Neuronal stem cell (in vitro differentiated cells): ENCODE measurements at places on chromosomes 12 and 14.

DNA sequence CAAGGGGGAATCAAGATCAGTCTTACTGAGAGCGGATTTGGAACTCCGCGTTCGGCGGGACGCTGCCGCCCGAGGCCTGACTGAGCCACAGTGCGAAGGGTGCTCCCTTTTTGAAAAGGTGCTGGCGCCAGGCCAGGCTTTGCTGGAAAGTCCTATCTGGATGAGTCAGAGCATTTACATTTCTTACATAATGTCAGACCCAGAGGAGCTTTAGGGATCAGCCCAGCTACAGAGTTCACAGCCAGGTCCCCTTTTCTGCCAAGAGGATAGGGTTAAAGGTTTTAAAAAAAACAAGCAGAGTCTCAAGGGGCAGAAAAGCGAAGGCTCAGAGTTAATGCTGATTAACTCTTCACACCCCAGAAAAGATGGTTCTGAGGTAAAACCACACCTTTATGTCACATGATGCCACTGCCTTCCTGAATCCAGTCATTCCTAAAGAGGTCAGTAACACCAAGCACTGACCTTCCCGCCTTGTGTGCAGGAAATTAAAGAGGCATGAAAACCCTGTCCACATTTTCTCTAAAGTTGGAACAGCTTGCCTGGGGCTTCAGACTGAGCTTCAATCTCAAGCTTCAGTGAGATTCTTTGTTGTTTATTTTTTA is 11.7 kb upstream of the FBXL14 start:
- DNase-seq, result no peak

- no peak for DNase-seq
Observed at GRCh38 chr12:26496170-26496569, 300.8 kb downstream of the SSPN start.

- DNase-seq, result no peak
Observed at GRCh38 chr12:117294189-117294603, 67.2 kb downstream of the NOS1 start.

- DNase-seq, result no peak
Observed at GRCh38 chr12:50166799-50167048, 445 bp downstream of the CERS5 start.

- no peak for DNase-seq
Observed at GRCh38 chr14:31024010-31024480, 1.4 kb upstream of the AP4S1 start.

- peak; percentile 26 for DNase-seq
Observed at GRCh38 chr12:32107359-32108267, 966 bp downstream of the BICD1 start.

- no peak for DNase-seq
Observed at GRCh38 chr14:85464135-85464895, 65.6 kb upstream of the FLRT2 start.

DNA sequence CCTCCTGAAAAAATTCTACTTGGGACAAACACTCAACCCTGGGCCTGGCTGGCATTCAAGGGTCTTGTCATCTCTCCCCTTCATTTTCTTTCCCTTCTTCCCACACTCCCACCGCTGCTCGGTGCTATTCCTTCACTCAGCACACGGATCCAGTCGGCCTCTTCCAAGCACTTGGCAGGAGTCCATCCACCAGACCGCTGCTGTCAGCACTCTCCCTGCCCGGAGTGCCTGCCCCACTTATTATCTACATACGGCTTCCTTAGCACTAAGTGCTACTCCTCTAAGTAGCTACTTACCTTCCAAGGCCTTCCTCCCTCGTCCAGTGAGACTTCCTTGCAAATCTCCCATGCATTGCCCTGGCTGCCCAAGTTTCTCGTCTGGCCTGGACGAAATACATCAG is 29.8 kb downstream of the CALM1 start:
- DNase-seq, result no peak

- no peak for DNase-seq
Observed at GRCh38 chr12:95784915-95785314, 5.6 kb downstream of the NTN4 start.

DNA sequence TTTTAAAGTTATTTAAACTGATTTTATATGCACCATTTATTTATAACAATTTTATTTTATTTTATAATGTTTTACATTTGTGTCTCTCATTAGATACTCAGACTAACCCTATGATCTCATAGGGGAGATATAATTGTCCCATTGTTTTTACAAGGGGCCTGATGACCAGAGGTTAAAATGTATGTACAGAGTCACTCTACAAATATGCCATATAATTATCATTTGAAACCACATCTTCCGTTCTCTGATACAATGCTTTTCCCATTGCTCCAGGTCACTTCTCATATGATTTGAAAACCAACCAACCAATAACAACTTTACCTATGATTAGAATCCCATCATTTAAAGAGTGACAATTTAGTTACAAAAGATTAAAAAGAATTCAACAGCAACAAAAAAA is 137.8 kb downstream of the GPHN start:
- DNase-seq, result no peak

DNA sequence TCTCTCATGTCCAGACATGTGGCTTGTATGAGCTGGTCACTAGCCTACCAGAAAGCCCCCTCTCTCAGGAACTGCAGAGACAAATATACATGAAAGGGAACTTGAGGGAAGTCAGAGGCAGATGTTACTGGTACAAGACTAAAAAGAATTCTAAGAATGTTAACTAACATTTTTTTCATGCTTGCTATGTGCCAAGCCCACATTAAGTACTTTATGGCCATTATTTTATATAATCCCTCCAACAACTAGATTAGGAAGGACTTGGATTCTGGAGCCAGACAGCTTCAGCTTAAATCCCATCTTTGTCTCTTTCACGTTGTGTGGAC is 24.6 kb downstream of the TTC9 start:
- no peak for DNase-seq

DNA sequence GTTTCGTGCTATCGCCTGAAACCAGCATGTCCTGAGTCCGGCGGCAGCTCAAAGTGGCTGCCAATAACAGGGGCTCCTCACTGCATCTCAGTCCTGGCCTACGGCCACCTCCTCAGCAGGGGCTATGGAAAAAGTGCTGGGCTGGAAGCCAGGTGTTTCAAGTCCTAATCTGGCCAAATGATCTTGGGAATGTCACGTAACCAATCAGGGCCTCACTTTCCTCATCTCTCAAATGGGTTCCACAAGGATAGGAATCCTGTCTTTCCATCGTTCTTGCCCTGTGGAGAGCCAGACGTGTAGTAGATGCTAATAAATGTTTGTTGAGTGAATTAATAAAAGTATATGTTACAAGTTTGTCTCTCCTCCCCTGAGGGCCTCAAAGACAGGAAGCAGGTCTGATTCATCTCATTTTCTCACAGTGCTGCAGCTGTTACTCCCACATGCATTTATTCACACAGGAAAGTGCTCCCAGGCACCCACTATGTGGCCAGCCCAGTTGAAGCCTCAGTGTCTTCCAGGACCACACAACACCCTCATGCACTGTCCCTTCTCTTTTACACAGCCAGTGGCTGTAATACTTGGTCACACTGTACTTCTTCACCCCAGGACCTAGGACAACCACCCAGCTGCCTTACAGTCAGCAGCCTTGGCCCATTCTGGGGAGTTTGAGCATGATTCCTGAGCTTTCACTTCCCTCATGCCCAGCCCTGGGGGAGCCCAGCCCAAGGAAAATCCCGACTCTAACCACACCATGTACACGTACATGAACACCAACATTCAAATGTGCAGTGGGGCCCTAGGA is 5.0 kb downstream of the CMKLR1 start:
- no peak for DNase-seq

DNA sequence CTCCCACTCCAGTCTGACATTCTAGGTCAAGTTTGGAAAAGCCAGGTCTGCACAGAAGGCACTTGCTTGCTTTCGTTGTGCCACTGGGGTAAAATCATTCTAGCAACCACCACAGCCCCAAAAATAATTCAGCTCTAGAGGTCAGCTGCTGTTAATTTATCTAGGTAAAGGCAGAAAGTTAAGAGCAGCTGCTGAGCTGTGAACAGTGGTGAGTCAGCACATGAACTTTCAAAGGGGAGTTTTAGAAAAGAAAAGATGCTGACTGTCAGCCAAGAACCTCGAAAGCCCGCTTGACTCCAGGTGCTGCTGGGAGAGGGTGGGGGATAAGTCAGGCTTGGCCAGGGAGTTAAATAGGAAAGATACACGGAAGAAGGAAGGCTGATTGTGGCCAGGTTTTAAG is 12.7 kb downstream of the CCDC197 start:
- no peak for DNase-seq

DNA sequence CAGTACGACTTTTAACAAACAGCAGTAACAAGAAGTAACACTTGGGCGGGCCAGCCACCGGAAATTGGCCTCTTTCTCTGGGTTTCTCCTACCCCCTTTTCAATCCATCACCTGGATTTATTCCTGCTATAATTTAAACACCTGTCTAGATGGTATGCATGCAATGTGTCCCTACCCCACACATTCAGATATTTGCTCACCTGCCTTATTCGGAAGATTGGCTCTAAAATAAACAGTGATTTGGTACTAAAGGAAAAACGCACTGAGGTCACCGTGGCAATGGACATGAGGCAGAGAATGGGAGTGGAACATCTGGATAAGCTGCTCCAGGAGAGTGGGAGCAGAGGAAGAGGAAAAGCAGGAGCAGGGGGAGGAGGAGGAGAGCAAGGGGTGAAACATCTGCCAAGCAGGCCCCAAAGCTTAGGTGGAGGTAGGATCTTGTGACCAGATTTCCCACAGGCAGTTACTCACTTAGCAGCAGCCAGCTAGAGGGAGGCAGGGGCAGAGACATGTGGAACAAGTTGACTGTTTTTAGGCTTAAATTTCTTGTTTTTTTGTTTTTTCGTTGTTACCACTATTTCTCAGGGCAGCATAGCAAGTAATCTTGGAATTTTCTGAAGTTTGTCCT is 150.9 kb downstream of the TTLL5 start:
- no peak for DNase-seq

GRCh38 chr14:29587761-29588470 is 339.7 kb downstream of the PRKD1 start:
- DNase-seq, result no peak

DNA sequence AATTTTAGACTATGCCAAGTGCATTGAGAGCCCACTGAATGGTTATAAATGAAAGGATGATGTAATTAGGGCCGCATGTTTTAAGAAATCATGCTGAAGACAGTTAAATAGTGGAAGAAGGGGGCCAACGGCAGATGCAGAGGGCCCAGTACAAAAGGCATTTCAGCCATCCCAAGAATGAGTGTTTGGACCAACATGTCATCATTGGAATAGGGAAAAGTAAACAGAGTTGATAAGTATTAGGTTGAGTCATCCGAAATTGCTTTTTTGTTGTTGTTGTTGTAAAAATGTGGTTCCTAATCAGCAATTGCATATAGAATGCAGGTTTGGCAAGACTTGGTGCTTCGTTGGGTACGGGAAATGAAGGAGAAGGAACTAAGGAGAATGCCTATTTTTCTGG is 29.5 kb downstream of the BMP4 start:
- no peak for DNase-seq
